ENCODE measurements at places on chromosomes 4 and X. TPM values are rescaled to one million over a fixed set of nuclear protein-coding genes. Genes with fewer than 3 reads are reported as not detected.

DNA sequence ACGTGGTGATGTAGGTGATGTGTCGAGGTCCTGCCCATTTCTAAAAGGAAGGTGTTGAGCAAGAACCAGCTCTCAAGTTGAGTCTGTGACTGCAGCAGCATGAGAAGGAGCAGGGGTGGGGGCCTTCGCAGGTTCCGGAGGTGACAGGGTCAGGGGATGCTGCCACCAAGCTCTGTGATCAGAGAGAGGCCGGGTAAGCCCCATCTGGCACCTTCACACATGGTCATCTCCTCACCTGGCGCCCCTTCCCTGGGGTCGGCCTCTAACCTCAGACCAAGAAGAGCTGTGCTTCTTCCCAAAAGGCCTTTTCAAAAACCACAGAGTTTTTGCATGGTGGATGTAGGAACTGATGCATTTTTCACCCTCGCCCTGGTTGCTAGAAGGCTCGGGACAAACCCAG lies 137.6 kb downstream of the CPZ start:
- no peak for DNase-seq

GRCh38 chrX:15915959-15916703 lies 61.5 kb upstream of the AP1S2 start:
- no peak for DNase-seq

GRCh38 chr4:147779451-147779850 lies 47.6 kb downstream of the ARHGAP10 start:
- DNase-seq: no peak

DNA sequence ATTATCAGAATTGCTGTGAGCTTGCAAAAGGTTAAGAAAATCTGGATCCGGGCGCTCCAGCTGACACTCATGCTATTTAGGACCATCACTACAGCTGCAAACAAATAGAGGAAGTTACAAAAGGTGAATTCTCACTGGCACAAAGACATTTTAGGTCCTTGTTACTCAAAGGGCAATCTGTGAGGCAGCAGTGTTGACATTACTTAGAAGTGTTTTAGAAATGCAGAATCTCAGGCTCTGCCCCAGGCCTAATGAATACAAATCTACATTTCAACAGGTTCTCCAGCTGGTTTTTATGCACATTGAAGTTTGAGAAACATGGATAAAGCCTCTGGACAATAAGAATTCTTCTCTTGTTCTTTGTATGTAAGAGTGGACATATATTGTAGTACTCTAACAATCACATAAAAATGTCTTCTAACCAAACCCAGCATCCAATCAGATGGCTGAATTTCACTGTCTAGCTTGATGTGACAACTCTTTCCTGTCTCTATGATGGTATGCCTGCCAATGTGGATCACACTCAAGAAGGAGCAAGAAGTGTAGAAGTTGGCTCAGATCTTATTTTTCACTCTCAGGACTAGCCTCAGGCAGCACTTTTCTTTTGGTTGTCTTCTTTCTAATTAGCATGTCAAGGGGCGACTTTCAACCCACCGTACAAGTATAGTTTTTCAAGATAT lies 18.8 kb downstream of the SLC7A11 start:
- no peak for DNase-seq

DNA sequence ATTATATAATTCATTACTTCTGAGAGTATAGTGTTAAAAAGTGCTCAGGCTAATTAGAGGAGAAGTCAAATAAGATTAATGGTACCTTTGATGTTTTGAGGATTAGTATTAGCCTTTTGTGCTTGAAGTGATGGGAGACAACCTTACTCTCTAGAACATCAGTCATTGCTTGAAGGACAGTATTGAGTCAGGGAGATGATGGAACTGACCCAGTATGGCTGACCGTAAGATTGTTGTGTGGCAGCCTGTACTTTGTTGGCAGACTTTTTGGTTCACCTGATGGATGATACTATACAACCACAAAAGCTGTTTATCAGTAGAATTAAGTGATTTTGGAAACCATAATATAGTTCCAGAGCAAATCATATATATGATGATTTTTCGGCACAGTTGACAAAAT lies 9.9 kb downstream of the OGT start:
- DNase-seq: peak; percentile 20

DNA sequence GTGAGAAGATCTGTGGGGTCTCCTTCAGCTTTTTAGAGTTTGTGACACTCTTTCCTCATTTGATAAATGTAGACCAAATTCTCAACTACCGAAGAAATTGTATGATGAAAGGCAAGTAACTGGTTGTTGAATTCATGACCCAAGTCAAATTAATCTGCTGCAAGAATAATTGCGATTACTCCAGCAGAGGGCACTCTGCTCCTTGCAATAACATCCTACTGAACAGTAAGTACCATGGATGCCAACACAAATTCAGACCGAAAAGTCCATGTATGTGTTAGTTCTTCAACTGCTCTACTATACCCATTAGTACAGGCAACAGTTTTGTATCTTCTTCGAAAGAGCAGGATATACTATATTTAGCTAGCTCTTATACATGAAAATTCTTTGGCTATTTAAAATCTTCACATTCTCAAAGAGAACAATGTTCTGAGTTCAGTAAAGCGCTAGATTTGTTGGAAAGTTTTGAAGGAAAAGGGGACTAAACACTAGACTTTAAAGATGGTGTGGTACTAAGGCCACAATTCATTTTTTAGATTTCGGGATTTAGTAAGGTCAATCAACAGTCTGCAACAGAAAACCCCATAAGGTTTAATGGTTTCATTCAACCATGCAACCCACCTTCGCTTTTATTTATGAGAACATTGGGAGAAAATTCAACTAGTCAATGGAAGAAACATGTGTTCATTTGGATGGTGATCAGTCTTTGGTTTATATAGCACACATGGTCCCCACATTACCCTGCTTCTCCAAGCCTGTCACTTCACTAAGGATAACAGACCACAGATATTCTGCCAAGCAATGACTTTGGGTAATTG lies 105.4 kb upstream of the TBC1D9 start:
- DNase-seq: peak; percentile 91

DNA sequence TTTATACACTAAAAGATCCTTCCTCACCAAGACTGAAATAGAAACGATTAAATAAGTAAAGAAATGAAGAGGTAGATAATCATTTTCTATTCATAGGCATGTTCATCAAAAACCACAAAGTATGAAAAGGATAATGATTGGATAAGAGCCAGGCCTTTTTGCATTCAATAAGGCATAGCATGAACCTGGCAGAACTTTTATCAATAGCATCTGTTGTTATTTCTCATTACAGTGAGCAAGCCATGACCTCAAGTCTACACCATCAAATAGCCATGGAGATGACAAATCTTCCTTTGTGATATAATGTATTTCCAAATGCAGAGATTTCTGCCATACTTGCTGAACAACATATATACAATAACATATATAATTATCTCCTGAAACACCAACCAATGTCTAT lies 206.0 kb upstream of the SLC7A11 start:
- DNase-seq: no peak

GRCh38 chr4:101689220-101689619 lies 101.3 kb upstream of the BANK1 start:
- DNase-seq: no peak

DNA sequence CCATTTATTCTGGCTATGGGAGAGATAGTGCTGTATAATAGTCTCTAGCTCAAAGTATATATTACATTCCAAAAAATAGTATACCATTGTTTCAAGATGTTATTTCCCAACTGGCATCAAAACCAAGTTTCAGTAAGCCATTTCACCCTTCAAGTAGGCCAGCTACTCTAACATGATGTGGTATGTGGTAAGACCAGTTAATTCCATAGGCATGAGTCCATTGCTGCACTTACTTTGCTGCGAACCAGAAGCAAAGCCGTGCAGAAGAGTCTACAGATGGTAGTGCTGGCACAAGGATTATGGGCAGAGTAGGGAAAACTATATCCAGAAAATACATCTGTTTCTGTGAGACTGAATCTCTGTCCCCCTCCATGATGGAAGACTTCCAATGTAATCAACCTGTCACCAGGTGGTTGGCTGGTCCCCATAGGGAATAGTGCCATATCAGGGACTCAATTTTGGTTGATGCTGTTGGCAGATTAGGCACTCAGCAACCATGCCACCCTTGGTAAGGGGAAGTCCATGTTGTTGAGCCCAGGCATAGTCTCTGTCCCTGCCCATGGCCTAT lies 49.8 kb upstream of the HSD17B10 start:
- peak; percentile 31 for DNase-seq

- peak; percentile 80 for DNase-seq
Measured at GRCh38 chr4:151415978-151416377, 7.0 kb downstream of the FHIP1A start.

DNA sequence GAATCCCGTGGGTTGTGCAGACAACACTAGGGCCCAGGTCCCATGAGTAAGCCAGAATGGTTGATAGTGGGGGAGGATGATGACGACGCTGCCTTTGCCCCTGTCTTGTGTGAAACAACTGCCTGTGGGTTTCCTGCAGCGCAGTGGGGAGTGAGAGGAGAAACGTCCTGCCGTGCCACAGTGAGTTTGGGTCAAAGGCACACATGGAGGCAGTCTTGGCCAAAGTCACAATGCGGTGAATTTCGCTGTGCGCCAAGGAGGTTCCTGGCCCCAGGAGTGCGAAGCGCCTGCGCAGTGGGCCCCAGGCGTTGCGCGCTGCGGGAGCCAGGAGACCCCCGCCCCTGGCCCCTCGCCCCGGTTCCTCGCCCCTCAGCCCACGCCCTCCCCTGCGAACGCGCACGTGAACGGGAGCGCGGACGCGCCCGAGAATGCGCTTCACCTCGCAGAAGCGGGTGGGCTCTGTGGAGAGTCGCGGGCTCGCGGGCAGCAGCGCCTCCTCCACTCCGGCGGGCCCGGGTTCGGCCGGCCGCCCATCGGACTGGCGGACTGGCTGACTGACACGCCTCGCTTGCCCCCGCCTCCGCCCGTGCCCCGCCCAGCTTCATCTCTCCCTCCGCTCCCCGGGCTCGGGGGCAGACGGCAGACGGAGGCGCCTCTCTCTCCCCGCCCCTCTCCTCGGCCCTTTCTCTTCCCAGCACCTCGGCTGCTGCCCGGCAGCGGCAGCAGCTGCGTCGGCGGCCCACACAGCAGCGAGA lies at the start of gene NUDT10:
NUDT10 (plus strand) TSS at position 635 of the 755 bp plus-strand sequence. CDS start 144 bp downstream, outside the sequence.
- no peak for DNase-seq

GRCh38 chr4:76570141-76570973 lies 135.3 kb downstream of the SHROOM3 start:
- peak; percentile 86 for DNase-seq

DNA sequence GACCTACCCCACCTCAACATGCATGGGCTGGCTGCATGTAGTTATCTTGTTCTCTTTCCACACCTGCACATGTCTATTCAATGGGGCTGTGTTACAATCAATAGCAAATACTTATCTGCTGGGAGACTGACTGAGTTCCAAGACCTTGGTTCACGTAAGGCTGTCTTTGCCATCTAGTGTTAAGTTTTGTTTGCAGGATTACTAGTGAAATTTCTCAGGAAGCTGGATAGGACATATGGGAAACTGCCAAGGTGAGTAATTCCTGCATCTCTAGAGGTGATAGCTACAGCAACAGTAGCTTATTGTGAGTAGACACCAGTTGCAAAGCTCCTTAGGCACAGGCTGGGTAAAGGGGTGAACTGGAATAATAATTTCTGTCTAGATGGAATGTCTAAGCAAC lies 177.5 kb downstream of the ENOX2 start:
- DNase-seq: peak; percentile 73

- no peak for DNase-seq
Measured at GRCh38 chr4:108795733-108796132, 32.9 kb upstream of the ETNPPL start.

DNA sequence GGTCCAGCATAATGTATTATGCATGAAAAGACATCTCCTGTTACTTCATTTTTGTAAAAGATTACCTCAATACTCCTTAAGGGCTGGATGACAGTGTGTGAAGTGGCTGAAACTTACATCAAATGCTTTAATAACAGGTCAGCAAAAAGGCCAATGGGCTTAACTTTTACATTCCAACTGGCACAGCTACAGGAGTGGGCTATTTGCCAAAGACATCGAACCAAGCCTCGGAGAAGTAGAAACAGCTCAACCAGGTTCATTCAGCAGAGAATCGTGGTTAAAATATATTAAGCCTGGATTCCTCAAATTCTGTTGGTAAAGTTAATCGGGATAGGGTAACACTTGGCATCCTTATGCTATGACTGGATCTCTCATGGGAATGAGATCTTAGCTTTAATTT lies 639.7 kb downstream of the TRIML1 start:
- no peak for DNase-seq

DNA sequence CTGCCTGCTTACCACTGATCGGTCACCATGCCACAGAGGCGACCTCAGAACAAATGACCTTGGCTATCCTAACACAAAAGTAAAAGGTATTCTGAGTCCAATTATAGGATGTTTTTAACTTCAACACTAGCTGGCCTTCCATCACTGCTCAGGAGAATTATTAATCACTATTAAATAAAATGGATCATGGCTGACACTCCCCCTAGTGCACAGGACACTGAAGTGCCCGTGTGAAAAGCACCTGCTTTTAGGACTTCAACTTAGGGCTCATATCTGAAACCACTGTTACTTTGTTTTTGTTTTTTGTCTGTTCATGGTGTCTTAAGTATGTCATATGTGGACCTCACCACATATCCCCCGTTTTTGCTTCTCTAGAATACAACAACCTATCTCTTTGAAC lies 33.9 kb downstream of the STX18 start:
- peak; percentile 32 for DNase-seq

DNA sequence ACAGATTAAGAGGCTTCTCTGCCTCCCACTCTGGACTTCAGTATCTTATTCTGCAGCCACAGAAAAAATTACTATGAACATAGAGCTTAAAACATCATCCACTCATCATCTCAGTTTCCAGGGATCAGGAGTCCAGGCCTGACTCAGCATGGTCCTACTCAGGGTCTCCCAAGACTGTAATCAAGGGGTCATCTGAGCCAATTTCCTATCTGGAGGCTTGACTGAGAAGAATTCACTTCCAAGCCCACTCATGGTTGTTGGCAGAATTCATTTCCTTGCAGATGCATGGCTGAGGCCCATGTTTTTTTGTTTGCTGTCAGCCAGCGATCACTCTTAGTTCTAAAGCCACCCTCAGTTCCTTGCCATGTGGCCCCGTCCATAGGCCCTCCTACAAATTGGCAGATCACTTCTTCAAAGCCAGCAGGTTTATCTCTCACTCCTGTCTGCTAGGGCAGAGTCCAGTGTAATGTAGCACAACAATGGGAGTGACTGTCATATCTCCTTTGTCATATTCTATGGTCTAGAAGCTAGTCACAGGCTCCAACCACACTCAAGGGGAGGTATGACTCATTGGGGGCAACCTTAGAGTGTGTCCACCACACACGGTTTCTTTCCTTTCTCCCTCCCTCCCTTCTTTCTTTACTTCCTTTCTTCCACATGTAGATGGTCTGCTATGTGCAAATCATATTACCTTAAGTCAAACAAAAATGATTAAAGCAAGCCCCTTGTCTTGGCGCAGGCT lies 251.6 kb downstream of the QDPR start:
- DNase-seq: no peak

- DNase-seq: no peak
Measured at GRCh38 chrX:133859336-133859735, 126.1 kb downstream of the GPC3 start.

The RTL5 gene
- total RNA-seq: 0.23 TPM

The PCDH19 gene
- total RNA-seq: not detected

The EDA2R gene
- total RNA-seq: not detected

The RXFP1 gene
- total RNA-seq: not detected

The DAPP1 gene
- total RNA-seq: 11.6 TPM

All from PC-3 (cell line).